ENCODE measurements at places on chromosomes 6 and 20. TPM values are rescaled to one million over a fixed set of nuclear protein-coding genes. Genes with fewer than 3 reads are reported as not detected.

Gene PRRT1
- total RNA-seq = 2.4 TPM

Gene PAX1
- not detected for total RNA-seq

Gene SYCP2
- total RNA-seq = 0.72 TPM

Gene GHRH
- not detected for total RNA-seq

Gene OR2H2
- total RNA-seq = not detected

Gene FGD2
- 4.1 TPM for total RNA-seq

Gene FILIP1
- total RNA-seq = 1.1 TPM

Gene HRH3
- total RNA-seq = not detected

Gene HTR1E
- total RNA-seq = 0.89 TPM

Gene CST11
- total RNA-seq = not detected

Gene EYS
- total RNA-seq = not detected

Gene RBPJL
- total RNA-seq = not detected

Gene BTN1A1
- total RNA-seq = not detected

Gene WFDC11
- not detected for total RNA-seq

Gene HCRTR2
- not detected for total RNA-seq

Gene ELOVL2
- total RNA-seq = 0.28 TPM

Gene GNRH2
- total RNA-seq = 0.95 TPM

Gene C6orf132
- total RNA-seq = 14.1 TPM

Gene PNRC1
- 507 TPM for total RNA-seq

Gene VNN1
- 0.31 TPM for total RNA-seq

Gene SIRPD
- total RNA-seq = not detected

Gene ECI2
- 54.7 TPM for total RNA-seq

Gene MAD2L1BP
- 17.1 TPM for total RNA-seq

Gene BPIFA1
- not detected for total RNA-seq

Gene FAM83B
- total RNA-seq = not detected

Gene SAMD3
- 7.4 TPM for total RNA-seq

Gene PDRG1
- total RNA-seq = 9.2 TPM

Gene CD24
- total RNA-seq = 139 TPM

Gene RAB32
- 15.5 TPM for total RNA-seq

Gene XKR7
- not detected for total RNA-seq

Gene POM121L2
- not detected for total RNA-seq

Gene CASP8AP2
- total RNA-seq = 18.1 TPM

Gene TNF
- total RNA-seq = 0.30 TPM

Gene OPRL1
- total RNA-seq = 0.12 TPM

Gene PSORS1C2
- not detected for total RNA-seq

Gene CCM2L
- total RNA-seq = 9.5 TPM

Gene LRRC73
- 2.0 TPM for total RNA-seq

Gene SS18L1
- total RNA-seq = 9.5 TPM

Gene CDSN
- not detected for total RNA-seq

Gene REM1
- total RNA-seq = 2.6 TPM

Gene ATP6V1G2
- 2.9 TPM for total RNA-seq

Gene NFKBIE
- 5.0 TPM for total RNA-seq

Gene RNF182
- 3.9 TPM for total RNA-seq

Gene HDGFL1
- not detected for total RNA-seq

Gene MAS1
- 0.10 TPM for total RNA-seq

Measured in ovary (tissue), 10 donors.